ENCODE measurements at places on chromosomes 7 and 10.

DNA sequence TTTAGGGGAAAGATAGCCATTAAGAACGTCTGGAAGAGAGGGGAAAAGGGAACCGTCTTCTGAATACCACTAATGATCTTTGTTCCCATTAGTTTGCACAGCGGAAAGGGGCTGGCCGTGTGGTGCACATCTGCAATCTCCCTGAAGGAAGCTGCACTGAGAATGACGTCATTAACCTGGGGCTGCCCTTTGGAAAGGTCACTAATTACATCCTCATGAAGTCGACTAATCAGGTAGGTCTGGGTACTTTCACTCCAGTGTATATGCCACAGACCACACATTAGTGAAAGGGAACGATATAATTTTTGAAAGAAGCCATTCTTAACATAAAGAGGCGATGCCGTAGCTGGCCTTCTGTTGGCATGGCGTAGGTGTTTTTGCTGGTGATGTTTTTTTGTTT, 74.3 kb upstream of the PDCD4 start:
- no peak for DNase-seq

GRCh38 chr10:26468291-26468690, 30.1 kb downstream of the APBB1IP start:
- no peak for DNase-seq

DNA sequence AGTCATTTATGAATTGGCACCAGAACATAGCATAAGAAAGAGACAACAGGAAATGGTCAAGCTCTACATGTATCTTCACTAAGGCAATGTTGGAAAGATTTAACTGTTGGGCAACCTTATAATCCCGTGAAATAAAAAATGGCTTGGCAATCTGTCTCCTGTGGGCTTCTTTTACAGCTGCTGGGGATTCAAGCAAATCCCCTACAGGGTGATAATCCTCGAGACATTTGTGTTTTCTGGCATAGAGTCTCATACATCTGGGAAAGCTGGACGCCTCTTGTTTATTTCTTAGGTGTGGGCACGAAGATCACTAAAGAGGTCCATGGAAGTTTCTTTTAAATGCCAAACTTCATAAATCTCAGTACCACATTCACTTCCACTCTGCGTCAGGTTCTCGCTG, 82.2 kb upstream of the GPR141 start:
- DNase-seq = no peak

DNA sequence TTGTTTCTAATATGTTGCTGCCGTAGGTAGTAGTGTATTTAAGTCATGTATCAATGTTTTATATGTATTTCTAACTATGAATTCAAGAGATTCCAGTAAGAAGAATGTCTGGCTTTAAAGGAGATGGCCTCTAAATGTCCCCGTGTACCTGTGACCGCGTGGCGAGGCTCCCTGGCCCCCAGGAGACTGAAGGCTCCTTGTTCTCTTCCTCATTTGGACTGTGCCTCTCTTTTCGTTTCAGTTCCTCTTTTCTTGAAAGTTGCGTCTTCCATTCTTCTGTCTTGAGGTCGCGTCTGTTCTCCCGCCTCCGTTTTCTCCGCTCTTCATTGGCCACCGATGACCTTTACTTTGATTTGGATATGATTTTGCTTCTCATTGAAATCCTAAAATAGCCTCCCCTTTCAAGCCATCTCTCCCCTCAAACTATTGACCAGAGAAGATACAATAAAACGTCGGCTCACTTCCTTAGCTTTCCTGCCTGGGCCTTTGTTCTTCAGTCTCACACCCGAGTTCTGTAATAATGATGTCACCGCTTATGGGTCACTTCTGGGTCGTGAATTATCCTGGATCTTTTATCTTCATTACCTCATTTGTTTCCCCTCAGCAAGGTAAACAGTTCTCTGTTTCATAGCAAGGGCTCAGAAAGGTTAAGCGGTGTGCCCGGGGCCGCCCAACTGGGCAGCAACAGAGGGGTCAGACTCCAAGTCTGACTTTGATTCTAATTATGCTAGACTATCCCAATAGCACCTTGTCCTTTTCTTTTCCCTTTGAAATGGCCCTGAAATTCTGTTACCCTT, 28.7 kb downstream of the WIPI2 start:
- no peak for DNase-seq

GRCh38 chr10:71368643-71369042, 28.1 kb upstream of the CDH23 start:
- no peak for DNase-seq

DNA sequence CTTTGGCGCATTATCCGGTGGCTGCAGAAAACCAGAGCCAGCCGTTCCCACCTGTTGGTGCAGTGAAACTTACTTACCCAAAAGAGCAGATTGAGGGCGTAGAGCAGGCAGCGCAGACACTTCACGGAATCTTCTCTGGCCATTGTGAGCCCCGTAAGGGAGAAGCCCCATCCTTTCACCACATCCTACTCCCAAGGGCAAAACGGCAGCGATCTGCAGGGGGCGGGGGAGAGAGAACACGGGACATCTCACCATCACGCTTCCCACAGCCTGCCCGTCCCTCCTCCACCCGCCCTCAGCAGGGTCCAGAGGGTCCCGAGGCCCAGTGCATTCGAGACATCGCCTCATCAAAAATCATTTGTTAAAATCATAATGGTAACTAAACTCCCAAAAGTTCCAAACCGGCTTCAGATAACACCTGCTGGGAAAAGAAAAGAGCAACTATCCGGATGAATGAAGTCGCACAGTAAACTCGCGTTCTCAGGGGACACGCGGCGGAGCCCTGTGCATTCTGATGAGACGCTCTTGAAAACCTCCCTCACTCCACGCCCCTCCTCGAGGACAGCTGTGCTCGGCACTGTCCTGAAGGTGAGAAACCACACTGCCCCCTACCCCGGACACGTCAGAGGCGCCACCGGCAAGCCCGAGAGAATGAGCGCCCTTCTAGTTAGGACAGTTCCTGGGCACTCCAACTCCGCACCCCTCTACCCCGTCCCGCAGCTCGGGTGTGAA, 1.2 kb downstream of the TSPAN12 start:
- peak; percentile 62 for DNase-seq

DNA sequence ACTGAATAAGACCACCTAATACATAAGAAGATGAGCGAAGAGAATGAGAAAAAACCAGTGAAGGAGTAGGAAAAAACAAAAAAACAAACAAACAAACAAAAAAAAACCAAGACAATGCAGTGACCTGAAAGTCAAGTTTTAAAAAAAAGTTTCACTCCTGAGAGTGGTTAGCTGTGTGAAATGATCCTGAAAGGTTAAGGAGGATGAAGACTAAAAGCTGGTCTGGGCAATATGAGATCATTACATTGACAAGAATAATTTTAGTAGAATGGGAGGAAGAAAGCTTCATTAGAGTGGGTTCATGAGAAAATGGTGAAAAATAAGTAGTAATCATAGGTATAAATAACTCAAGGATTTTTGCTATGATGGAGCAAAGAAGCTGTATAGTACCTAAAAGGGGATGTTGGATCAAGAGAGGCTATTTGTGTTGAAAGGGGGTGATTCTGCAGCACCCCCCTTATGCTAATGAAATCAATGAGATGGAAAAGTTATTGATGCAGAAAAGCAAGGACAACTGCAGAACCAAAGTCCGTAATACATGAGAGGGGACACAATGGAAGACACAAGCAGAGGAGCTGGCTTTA, 80.2 kb downstream of the KMT2C start:
- no peak for DNase-seq

DNA sequence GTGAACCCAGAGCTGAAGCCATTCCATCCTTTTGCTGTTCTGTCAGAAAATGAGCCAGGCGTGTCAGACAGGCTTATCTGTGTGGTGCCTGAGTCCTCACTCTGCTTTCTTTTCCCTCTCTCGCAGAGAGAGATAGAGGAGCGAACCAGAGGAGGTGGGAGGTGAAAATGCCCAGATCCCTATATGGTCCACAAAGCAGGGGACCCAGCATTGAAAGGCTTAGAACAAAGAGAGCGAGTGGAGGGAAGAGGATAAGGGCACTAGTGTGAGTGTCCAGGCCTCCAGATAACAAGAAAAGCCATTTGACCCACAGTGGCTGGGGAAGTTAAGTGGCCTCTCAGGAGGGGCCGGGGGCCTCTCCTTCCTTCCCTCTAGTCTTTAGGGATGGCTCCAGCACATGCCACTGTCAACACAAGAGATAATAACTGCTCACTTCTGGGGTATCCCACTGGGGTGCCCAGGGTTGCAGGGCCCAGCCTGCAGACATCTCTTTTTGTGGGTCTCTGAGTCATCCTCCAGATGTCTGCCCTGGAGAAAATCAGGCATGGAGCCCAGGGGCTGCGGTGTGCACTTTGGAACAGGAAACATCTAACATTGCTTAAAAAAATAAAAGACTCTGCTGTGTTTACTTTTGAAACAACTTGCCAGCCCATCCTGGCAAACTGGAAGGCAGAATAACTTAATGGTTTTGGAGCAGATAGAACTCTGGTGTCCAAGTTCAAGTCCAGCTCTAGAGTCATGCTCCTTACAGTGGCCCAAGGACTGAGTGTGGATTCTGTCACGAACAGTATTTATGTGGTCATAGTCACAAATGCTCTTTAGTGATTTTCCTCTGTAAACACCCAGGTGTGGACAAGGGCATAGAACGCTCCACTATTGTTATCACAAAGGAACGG, 189.5 kb downstream of the CXCL12 start:
- no peak for DNase-seq

DNA sequence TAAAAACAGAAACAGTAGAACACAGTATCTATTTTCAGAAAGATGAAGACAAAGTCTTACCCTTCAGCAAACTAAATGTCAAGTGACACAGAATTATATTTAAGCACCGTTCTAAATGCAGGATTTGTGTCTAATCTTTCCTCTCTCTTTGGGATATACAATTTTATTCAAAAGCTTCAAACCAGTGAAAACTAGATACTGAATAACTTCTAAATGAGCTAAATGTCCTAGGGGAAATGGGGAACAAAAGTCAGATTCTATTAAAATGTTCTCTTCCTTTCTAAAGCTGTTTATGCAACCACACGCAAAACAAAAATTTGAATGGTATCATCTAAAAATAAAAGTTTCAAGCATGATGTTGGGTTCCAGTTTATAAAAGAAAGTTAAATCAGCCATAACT, 136.4 kb upstream of the AOAH start:
- DNase-seq = no peak

DNA sequence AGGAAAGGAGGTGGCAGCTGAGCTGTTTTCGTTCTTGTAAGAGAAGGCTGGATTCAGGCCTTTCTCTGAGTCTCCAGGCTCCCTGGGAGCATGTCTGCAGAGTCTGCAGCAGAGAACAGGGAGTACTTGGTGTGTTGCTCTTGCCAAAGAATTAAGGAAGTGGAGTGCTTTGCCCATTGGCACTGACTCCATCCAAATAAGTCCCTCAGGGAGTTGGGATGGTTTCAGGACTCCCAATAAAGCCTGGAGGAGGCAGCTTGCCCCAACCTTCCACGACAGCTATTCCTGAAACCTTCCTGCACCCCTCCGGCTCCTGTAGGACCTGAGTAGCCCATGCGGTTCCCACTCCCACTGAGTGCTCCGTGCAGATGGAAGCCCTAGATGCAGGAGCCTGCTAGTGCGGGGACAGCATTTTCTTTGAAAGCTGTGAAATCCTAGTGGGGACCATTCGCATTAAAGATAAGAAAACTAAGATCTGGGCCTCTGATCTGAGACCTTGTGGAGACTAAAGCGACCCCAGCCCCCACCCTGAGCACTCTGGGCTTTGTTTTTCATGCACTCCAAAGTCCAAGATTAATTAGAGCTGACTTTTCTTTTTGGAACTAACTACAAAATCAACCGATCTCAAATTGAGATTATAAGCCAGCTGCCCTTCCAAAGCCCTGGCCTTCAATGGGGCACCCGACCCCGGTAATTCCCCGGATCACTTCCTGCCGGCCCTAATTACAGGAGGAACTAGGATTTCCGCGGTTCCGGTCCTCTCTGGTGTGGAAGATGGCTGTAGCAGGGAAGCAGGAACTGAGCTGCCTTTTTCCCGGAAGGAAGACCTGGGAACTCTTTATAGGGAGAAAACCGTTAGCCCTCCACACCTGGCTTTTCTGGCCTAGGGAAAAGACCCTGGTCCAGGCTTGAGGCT, 110.2 kb downstream of the COL13A1 start:
- peak; percentile 28 for DNase-seq

DNA sequence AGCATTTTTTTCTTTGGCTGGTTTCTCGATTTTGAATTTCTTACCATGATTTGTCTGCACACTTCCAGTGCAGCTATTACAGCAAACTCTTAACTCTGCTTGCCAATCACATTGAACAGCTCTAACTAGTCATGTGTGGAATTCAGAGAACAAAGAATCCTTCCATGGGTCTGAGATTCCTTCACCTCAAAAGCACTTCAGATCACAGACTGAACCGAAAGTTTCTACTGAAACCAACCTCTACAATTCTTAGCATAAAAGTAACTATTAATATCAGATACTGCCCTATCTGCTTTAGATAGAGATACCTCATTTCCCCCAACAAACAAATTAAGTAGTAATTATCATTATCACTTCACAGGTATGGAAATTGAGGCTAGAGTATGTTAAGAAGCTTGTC, 56.5 kb upstream of the SP4 start:
- DNase-seq = no peak

DNA sequence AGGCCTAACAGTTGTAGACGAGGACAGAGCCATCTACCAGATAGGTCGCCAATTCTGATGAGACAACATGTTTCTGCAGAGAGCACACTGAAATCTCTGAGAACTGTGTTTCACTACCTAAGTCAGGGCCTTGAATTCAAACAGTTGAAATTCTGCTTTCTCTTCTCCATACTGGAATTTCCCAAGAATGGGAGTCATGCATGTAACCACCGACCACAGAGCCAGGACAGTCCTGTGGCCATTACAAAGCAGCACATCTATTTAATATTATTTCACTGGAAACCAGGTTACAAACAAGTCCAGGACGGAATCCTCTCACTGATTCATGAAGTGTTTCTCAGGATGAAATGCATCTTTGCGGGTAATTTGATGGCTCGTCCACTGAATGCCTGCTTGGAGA, 62.0 kb upstream of the ST8SIA6 start:
- DNase-seq = no peak

DNA sequence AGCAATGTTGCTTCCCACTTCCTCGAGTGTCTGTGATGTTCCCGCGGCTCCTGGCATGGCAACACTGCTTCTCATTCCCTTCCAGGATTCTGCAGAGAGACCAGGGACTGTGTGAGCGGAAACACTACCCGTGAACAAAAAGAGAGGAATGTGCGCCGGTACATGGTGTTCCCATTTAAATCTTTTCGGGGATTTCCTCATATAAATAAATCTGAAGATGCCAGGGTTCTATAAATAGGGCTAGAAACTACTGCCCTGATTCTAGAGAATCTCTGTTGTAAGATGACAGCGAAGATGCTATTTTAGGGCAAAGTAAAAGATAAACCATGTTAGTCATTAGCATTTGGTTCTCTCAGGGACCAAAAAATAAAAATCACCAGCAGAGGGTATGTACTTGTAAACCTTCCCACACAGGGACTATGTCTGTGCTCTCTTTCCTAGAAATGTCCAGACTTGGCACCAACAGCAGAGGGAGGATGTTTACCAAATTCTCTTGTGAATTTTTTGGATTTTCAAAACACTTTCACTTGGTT, 92.2 kb upstream of the DDC start:
- DNase-seq = no peak
